Neural progenitor cell (in vitro differentiated cells): ENCODE measurements at places on chromosomes 16 and 17.

DNA sequence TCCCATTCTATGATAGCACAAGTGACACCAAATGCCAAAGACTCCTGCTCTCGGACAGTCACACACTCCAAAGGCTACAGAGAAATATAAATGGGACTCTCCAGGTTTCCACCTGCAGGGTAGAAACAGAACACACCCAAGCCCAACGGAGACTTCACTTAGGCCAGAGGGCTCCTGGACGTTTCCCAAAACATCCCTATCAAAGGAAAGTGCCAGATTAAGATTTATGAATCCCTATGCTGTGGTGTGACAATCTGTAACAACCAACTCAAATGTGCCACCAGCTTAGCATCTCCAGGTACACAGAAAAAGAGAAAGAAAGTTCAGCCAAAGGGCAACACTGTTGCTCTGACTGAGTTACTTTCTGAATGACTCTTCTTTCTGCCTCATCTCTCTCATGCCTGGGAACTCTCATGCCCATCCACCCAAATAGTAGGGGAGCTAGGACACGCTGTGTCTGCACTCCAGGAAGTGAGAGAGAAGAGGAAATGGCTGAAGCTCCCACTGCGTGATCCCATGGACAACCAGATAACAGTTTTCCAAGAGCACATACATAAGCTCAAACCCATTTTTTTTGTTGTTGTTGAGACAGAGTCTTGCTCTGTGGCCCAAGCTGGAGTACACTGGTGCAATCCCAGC is 49.7 kb downstream of the SMG6 start:
- no peak for DNase-seq

- no peak for DNase-seq
Measured at GRCh38 chr17:6755731-6756184, at the start of gene XAF1. XAF1 (plus strand) TSS chr17:6756046; CDS start chr17:6756079, 33 bp downstream.

- DNase-seq, result peak; percentile 21
Measured at GRCh38 chr17:48471817-48472410, 41.9 kb upstream of the SKAP1 start.

DNA sequence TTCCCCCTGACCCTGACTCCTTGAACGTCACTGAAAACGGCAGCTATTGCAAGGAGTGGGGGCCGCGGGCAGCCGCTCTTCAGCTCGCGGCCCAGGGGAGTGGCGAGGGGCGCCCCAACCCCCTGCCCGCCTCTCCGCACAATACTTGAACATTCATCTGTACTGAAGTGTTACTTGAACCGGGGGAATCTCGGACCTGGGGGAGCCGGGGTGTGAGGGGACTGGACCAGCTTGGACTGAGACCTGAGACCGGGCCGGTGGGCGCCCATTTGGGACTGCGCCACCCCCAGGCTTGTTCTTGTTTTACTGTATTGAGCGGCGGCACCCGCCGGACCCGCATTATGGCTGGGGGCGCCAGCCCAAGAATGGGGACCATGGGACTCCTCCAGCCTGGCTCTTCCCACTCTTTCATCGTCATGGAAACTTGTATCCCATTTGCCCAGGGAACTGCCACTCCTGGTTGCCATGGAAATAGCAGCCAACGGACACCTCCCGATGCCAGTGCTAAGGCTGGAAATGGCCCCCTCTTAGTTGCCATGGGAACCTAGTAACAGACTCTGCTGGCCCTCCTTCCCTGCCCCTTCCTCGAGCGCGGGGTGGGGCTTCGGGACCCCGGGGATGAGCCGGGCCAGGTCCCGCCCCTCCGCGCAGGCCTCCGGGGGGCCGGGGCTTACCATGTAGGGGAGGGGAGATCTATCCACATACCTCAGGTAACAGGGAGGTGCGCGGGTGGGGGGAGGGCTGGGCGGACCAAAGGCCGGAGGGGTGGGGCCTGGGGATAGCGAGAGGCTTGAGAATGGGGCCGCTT is 805 bp upstream of the ORAI3 start:
- peak; percentile 100 for DNase-seq

- no peak for DNase-seq
Measured at GRCh38 chr17:43817826-43818225, 15.1 kb downstream of the MPP3 start.

DNA sequence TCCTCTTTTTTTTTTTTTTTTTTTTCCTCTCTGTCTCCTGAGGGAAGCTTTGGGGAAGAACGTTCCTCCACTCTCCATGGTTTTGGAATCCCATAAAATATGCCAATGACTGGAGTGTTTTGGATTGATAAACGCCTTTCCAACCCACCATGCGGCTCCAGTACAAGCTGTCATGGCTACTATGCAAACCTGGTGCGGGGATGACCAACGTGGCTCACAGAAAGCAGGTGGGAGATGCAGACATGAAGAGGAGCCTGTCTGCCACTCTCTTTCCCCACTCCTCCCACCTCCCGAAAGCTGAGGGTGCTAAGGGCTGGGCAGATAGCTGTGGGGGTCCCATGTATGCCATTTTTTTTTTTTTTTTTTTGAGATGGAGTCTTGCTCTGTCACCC is 69.9 kb upstream of the SEC14L1 start:
- DNase-seq, result no peak

DNA sequence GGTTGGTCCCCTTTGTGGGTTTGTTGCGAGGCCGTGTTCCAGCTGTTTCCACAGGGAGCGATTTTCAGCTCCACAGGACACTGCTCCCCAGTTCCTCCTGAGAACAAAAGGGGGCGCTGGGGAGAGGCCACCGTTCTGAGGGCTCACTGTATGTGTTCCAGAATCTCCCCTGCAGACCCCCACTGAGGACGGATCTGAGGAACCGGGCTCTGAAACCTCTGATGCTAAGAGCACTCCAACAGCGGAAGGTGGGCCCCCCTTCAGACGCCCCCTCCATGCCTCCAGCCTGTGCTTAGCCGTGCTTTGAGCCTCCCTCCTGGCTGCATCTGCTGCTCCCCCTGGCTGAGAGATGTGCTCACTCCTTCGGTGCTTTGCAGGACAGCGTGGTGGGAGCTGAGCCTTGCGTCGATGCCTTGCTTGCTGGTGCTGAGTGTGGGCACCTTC is 27.3 kb upstream of the STH start:
- peak; percentile 42 for DNase-seq

- no peak for DNase-seq
Measured at GRCh38 chr17:63171428-63172393, 205.7 kb downstream of the TANC2 start.

GRCh38 chr17:17837966-17838962 is 1.5 kb upstream of the SREBF1 start:
- DNase-seq, result peak; percentile 41

GRCh38 chr17:68624381-68624780 is 23.2 kb upstream of the FAM20A start:
- DNase-seq, result no peak

- no peak for DNase-seq
Measured at GRCh38 chr17:82942166-82943130, 102.6 kb upstream of the ZNF750 start.

GRCh38 chr17:70934835-70935234 is 765.5 kb downstream of the KCNJ2 start:
- DNase-seq, result no peak

GRCh38 chr16:47060596-47060995 is 83.1 kb downstream of the NETO2 start:
- no peak for DNase-seq

DNA sequence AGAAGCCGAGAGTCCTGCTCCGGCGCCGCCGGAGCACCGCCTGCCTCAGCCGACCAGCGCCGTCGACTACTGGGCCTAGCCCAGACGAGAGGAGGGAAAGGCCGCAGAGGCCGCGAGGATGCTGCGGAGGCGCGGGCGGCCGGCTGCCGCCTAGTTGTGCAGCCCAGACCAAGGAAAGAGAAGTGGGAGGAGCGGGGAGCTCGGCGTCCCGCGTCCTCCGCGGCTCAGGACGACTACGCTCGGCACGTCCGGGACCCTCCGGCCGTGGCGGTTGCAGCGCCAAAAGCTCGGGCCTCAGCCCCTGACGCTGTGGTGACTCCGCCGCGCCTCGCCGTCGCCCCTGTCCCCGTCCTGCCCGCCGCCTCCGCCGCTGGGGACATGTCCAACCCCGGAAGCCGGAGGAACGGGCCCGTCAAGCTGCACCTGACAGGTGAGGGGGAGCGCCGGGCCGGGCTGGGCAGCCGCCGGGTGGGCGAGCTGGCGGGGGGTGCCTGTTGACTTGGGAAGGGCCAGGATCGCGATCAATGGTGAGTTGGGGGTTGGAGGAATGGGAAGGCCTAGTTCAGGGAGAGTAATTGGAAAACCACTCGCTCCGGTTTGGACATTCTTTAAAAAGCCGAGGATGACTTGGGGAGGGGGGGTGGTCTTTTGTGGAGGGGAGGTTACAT is 37.7 kb downstream of the RNF135 start:
- peak; percentile 85 for DNase-seq

DNA sequence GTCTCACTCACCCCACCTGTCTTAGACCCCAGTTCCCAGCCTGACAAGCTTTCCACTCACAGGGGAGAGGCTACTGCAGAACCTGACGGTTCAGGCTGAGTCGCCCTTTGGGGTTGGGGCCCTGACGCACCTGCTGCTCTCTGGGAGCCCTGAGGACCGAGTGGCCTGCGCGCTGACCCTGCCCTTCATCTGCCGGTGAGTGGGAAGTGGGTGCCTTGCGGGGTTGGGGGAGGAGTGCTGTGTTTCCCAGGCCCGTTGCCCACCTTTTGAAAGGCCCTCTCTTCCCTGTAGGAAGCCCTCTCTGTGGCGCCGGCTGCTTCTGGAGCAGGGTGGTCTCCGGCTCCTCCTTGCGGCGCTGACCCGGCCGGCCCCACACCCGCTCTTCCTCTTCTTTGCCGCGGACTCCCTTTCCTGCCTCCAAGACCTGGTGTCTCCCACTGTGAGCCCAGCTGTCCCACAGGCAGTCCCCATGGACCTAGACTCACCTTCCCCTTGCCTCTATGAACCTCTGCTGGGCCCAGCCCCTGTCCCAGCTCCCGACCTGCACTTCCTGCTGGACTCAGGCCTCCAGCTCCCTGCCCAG is 6.1 kb upstream of the TGFB1I1 start:
- DNase-seq, result no peak

DNA sequence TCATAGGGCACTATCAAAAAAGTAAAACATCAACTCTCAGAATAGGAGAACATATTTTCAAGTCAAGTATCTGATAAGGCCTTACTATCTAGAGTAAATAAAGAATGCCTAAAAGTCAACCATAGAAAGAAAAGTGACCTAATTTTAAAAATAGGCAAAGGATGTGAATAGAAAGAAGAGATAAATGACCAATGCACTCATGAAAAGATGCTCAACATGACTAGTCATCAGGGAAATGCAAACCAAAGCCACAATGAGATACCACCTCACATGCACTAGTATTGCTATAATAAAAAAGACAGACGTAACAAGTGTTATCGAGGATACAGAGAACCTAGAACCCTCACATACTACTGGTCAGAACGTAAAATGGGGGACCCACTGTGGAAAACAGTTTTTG is 90.8 kb downstream of the DYNLRB2 start:
- DNase-seq, result no peak

- DNase-seq, result no peak
Measured at GRCh38 chr17:72297326-72298115, 176.7 kb downstream of the SOX9 start.
